Muscle of back (tissue), 13 donors: ENCODE measurements at places on chromosomes 5 and 9.

DNA sequence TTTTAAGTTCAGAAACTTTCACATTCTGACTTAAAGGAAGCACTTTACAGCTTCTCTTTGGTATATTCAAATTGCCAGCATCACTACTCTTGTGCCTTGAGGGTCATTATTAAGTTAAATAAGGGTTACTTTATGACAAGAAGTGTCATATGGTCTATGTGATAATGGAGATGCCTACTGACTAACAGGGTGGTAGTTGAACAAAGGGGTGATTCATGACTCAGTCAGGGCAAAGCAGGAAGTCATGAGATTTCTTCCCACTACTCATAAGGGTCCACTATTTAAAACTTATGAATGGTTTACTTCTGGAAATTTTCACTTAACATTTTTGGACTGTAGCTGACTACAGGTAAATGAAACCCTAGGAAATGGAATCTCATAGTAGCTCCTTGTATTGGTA lies 938.3 kb upstream of the PTPRD start:
- no peak for DNase-seq

GRCh38 chr5:36934740-36935356 lies 58.3 kb downstream of the NIPBL start:
- DNase-seq: no peak

GRCh38 chr5:72110394-72111013 lies 3.2 kb downstream of the MAP1B start:
- DNase-seq: no peak

GRCh38 chr9:128986671-128987070 lies 39.2 kb downstream of the NUP188 start:
- DNase-seq: no peak

- DNase-seq: no peak
Measured at GRCh38 chr9:135770203-135770535, 68.2 kb downstream of the KCNT1 start.

- no peak for DNase-seq
Measured at GRCh38 chr9:110443866-110444220, 106.2 kb upstream of the TXNDC8 start.

DNA sequence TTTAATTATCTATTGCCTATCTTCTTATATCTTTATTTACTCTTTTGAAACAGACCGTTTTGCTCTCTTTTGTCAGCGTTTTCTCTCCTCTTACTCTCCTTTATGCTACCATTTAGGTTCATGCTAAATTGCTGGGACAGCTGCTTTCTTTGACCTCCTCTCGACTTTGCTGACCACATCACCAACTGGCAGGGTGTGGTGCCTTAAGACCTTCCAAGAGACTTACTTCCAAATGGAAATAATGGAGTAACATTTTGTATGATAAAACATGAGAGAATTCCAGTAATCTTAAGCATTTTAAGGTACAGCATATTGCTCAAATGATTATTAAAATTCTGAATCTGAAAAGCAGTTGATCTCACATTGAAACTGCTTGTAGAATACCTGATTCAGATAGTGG lies 71.5 kb upstream of the MEF2C start:
- DNase-seq: no peak

DNA sequence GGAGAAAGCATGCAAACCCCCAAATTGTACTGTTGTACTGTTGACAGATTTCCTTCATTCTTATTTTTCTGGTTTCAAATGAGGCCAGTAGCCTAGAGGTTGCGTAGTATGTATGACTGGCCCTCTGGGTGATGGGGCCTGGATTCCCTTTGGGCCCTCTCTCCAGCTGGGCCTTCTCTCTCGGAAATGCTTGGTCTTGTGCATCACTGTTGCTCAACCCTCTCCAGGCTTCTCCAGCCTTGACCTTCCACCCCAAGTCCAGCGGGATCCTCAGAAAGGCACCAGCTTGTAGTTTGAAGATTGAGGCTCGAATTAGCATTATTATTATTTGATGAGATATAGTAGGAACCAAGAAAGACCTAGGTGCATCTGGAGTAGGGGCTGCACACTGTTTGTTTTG lies 87.0 kb downstream of the ANGPTL2 start:
- no peak for DNase-seq
